Prostate gland (tissue), 2 donors: ENCODE measurements at places on chromosomes 12 and 14. TPM values are rescaled to one million over a fixed set of nuclear protein-coding genes. Genes with fewer than 3 reads are reported as not detected.

DNA sequence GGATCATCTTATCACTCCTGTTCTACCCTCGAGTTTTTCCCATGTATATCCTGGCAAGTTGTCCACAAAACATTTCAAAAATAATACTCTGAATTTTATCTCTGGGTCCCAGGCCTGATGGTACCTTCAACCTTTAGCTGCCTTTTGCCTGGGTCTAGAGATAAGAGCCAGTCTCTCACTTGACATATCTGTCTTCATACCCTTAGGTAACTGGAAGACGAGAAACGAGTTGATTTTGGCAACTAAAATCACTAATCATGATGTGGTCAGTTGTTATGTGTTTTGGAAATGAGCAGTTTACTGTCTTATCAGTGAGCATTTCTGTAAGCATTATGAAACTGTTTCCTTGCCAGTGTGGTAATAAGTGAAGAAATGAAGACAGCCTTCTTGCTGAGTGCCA lies 6.3 kb downstream of the RNF10 start:
- H3K27me3 ChIP-seq = no peaks in the 10 kb centered on the region
- no peaks in the 10 kb centered on the region for H3K36me3 ChIP-seq
- H3K4me3 ChIP-seq = no peak overlapping the region
- DNase-seq = no peak
- H3K4me1 ChIP-seq = peaks cover 14% of the 10 kb centered on the region

Gene ABCC9
- 10.5 TPM for total RNA-seq

- no peak for DNase-seq
- no peak overlapping the region for H3K4me3 ChIP-seq
- H3K27me3 ChIP-seq = no peaks in the 10 kb centered on the region
- no peaks in the 10 kb centered on the region for H3K4me1 ChIP-seq
Observed at GRCh38 chr12:87406926-87407325, 622.3 kb downstream of the C12orf50 start.

DNA sequence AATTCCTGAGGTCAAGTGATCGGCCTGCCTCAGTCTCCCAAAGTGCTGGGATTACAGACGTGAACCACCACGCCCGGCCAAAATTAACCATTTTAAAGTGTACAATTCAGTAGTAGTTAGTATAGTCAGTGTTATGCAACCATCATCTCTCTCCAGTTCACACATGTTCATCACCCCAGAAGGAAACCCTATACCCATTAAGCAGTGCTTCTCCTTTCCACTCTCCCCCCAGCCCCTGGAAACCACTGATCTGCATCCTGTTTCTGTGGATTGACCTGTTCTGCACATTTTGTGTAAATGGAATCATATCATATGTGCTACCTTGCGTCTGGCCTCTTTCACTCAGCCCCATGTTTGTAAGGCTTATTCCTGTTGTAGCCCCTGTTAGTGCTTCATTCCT lies 52.2 kb downstream of the PHETA1 start:
- H3K36me3 ChIP-seq = no peaks in the 10 kb centered on the region
- H3K27ac ChIP-seq = no peak overlapping the region
- H3K4me3 ChIP-seq = no peak overlapping the region
- H3K27me3 ChIP-seq = no peaks in the 10 kb centered on the region
- no peaks in the 10 kb centered on the region for H3K4me1 ChIP-seq

DNA sequence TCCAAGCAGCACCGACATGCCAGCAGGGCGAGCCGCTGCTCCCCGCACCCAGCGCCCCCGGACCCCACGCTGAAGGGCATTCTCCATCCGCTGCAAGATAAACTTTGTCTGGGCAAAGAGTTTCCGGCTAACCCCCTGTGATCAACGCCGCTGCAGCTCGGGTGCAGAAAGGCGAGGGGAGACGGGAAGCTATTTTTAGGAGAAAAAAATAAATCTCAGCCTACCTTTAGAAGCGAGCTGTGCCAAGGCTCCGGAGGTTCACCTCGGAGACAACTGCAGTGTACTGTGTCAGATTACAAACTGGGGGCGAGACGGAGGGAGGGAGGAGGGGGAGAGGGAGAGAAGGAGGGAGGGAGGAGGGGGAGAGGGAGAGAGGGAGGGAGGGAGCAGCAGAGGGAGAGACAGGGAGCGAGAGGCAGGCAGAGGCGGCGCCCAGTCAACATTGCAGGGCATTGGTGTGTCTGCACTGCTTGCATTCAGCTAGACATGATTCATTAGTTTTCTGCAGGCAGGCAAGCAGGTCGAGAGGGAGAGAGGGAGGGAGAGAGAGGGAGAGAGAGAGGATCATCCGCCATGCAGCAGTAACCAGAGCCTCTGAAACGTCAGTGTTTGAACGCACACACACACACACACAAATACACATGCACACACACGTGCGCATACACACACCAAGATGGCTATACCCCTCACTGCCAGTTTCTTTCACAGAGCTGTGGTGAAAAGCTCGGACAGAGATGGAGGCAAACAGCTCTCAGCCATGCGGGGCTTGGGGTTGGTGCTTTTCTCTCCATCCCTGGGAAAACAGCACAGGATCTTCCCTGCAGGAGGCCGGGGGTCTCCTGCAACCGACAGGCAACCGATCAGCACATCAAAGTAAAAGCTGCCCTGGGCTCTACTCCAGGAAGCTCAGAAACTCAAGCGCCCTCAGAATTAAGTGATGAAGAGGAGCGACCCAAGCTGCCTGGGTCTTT lies at the start of gene RIMBP2:
TSS of gene RIMBP2 (minus strand) at position 302 of the 971 bp plus-strand sequence. CDS start 237,286 bp downstream, outside the sequence.
- H3K27ac ChIP-seq = no peak within 1 kb of the TSS
- no peaks in the 10 kb centered on the region for H3K36me3 ChIP-seq
- no peaks in the 10 kb centered on the region for H3K27me3 ChIP-seq

DNA sequence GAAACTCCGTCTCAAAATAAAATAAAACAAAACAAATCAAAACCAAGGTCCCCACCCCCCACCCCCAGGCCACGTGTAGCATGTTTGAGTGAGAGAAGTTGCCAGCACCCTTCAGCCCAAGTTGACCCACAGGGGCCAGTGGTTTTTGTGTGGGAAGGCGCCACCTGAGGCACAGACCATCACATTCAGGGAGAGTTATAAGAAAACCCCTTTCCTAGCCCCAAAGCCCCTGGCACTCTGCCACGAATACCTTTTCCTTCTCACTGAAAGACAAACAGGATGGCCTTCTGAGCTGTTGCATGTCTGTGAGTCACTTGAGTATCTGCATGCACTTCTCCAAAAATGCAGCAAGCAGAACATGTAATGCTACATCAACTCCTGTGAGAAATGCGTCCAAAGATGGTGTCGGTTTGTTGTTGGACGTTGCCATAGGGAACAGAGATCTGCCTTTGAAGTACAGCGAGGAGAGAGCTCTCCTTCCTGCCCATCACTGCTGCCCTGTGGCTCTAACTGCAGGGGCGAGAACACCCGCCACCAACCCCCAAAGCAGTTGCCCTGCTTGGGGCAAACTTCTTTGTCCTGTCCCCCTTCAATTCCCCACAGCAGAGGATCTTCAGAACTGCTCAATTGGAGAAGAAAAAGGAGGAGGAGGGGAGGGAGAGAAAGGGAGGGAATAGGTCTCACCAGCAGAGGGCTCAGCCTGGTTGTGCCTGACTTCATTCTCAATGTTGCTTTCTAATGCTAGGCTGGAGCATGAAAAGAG lies 2.7 kb upstream of the TRAF3 start:
- H3K36me3 ChIP-seq = no peaks in the 10 kb centered on the region
- no peaks in the 10 kb centered on the region for H3K27me3 ChIP-seq
- H3K4me1 ChIP-seq = no peaks in the 10 kb centered on the region
- H3K27ac ChIP-seq = no peak overlapping the region
- no peak overlapping the region for H3K4me3 ChIP-seq
- DNase-seq = peak; percentile 57

Gene RAN
- total RNA-seq = 220 TPM

Gene SMCO2
- total RNA-seq = not detected

DNA sequence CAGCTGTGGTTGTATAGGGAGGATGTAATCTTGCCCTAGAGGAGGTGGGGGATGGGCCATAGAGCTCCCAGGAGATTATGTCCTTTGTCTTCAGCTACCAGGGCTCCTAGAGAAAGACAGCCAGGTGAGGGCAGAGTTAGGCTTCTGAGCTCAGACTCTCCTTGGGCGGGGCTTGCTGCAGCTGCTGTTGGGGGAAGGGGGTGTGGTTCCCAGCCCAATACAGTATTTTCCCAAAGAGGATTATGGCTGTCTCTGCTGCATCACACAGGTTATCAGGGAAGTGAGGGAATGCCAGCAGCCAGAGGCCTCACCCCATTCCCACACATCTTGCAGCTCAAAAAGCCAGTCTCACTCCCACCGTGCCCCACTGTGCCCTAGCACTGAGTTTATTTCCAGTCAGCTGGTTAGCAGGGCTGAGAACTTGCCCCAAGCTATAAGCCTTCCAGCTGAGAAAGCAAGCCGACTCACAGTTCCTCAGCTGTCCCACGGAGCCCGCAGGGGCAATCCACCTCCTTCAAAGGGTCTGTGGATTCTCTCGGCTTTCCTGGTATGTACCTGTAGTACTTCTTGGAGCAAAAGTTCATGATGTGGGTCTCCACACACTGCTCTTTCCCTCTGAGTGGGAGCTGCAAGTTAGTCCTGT lies 217.3 kb upstream of the CPNE8 start:
- no peak overlapping the region for H3K4me3 ChIP-seq
- no peak for DNase-seq
- H3K36me3 ChIP-seq = no peaks in the 10 kb centered on the region
